ENCODE measurements at places on chromosomes 3 and 15.

- no peak for DNase-seq
Observed at GRCh38 chr3:64612082-64612860, 75.5 kb downstream of the ADAMTS9 start.

GRCh38 chr3:102233881-102234280, 200.9 kb upstream of the ZPLD1 start:
- no peak for DNase-seq

- no peak for DNase-seq
Observed at GRCh38 chr3:101903451-101903871, 54.1 kb downstream of the NFKBIZ start.

DNA sequence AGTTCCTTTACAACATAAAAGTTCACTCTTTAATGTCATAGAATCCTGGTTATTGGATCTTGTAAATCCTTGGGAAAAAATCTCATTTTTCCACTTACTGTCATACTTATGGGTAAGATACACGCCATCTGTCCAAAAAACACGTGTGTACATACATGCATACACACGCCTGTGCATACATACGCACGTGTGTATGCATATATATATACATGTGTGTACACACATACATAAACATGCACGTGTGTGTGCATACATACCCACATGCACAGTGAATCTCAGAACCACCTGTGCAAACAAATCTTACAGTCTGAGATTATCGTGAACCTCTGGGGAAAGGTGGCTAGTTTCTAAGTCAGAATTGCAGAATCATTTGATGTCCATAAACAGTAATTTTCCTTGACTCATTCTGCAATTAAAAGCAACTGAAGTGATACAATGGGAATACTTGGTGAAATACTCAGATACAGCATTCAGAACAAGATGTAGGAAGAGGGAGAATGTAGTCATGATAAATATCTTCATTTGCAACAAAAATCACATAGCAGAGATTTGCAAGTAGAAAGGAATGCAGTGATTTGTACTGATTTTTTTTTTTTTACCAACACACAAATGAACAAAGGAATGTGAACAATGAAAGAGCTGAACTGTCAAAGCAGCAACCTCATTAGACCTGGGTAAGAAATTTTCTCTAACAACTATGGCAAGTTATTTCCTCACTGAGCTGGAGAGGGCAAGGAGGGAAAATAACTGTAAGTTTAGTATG, 160.6 kb upstream of the POU1F1 start:
- no peak for DNase-seq

- DNase-seq = no peak
Observed at GRCh38 chr3:17179381-17180205, 294.8 kb downstream of the PLCL2 start.

DNA sequence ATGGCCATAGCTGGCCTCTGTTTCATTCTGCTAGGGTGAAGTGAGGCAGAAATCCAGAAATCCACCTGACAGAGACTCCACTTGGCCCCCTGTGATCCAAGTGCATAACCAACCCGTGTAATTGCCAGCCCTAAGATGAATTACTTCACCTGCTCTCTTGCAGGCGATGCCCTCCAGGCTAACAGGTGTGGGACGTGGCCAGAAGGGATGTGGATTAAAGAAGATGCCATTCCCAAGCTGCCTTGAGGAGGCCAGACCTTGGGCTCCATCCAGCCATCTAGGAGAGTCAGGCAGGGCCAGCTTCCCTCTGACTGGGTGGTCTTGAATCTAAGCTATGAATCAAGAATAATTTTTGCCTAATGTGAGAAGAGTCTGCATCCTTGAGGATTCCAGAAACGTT, 154.5 kb upstream of the BNIP2 start:
- DNase-seq = no peak

DNA sequence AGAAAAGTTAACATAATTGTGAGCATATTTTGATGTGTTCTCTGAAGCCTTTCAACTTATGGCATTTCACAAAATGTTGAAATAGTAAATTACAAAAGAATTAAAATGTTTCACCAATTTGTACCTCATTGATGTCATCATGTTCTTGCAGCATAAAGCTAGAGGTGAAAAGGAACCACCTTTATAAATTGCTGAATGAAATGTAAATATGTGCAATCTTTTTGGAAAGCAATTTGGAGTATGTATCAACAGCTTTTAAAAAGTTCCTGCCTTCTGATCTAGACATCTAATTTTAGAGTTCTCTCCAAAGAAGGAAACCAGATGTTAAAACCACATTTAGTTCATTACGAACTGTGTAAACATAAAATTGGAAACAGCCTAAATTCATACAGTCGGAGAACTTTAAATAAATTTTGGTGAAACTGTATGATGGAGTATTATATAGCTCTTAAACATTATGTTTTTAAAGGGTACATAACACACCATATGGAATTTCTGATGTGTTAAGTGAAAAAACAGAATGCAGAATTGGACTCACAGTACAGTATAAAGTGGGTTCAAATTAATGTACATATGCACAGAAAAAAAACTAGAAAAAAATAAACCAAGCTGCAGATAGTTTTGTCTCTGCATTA, 311.2 kb upstream of the NAALADL2 start:
- no peak for DNase-seq

- DNase-seq = no peak
Observed at GRCh38 chr15:49901996-49902684, 216.9 kb downstream of the ATP8B4 start.

DNA sequence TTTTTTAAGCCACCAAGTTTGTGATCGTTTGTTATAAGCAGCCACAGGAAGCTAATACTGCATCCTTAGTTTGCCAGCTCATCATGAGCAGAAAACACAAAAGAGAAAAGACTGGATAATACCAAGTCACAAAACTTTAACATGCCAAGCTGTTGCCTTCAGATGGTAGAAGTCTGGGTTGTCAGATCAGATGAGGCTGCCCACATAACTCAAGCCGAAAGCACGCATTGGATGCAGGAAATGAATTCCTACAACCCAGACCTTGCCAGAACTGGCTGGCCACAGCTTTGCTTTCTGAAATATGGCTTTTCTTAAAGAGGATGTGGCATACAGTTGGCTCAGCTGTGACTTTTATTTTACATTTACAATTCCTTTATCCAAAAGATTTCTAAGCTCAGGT, 118.3 kb upstream of the NEO1 start:
- no peak for DNase-seq

GRCh38 chr3:129560911-129561594, 18.1 kb downstream of the H1-8 start:
- DNase-seq = no peak

DNA sequence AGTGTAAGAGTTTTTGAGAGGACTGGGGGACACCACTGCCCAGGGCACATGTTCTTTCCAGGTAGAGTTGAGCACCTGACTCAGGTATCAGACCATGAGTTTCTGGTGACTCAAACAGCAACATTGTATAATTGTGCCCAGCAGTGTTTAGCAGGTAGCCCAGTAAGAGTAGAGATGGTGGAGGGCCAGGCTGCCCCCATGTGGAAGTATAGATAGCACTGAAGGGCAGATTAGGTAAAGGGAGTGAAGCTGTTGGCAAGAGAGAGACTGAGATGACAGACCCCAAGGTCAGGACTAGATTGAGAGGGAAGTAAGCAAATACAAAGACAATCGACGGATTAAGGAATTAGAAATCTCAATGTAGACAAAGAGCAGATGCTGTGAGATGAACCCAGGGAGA, 74.6 kb downstream of the TRIM42 start:
- DNase-seq = no peak

- DNase-seq = no peak
Observed at GRCh38 chr15:80127911-80128310, 24.9 kb upstream of the FAH start.

DNA sequence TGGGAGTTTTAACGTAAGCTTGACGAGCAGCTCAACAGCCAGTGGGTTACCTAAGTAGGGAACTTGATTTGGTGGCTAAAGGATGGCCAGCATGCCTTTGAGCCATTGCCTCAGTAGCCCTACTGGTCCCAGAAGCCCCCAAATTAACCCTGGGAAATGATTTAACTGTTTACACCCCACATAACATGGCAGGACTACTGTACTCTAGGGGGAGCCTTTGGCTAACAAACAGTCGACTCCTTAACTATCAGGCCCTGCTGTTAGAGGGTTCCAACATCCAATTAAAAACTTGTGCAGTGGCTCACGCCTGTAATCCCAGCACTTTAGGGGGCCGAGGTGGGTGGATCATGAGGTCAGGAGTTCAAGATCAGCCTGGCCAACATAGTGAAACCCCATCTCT, 9.4 kb upstream of the SMCO1 start:
- DNase-seq = no peak

DNA sequence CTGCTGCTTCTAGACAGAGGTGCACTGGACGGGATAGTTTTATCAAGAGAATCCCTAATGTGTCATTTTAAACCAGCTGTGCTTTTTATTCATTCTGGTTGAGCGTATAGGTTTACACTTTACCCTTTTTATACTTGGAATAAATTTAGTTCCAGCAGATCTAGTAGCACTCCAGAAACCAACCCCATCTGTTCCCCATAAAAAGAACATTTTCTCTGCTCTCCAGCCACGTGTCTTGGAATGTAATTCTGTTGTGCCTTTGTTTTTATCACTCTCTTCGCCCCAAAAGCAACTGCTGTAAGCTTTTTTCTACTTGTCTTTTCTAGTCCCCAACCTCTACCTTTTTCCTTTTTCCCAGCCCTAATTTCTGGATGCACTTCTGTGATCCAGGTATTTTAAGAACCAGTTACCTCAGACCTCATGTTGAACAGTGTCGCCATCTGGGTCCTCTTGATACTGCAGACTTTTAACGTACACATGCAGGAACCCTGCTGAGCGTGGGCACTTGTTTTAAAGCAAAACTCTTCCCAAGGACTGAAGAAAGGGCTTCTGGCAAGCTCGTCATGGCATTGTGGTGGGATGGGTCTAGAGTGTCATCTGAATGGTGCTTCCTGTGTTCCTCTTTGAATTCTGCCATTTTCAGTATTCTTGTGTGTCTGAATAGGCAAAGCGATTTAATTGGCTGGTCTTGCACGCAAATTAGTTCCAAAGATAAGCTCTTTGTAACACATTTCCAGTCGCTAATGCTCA, 5.7 kb upstream of the EXOG start:
- DNase-seq = no peak

GRCh38 chr3:55623786-55624185, 136.7 kb upstream of the WNT5A start:
- no peak for DNase-seq

DNA sequence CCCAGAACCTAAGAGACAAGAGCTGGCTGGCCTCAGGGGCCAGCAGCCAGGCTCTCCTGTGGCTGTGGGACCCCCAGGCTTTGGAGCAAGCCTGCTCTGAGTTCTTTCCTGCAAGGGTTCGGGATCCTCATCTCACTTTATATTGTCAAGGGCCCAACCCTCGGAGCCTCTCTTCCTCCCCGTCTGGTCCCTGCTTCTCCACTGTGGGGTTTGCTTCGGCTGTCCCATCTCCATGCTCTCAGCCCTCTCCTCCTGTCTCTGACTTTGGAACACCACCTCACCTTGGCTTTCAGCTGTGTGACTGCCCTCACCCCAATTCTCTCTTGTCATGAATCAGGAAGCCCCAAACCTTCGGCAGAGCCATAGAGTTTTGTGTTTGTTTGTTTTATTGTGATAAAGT, 30.0 kb downstream of the MRAS start:
- DNase-seq = no peak

- DNase-seq = no peak
Observed at GRCh38 chr3:60890226-60890625, 361.0 kb downstream of the FHIT start.

DNA sequence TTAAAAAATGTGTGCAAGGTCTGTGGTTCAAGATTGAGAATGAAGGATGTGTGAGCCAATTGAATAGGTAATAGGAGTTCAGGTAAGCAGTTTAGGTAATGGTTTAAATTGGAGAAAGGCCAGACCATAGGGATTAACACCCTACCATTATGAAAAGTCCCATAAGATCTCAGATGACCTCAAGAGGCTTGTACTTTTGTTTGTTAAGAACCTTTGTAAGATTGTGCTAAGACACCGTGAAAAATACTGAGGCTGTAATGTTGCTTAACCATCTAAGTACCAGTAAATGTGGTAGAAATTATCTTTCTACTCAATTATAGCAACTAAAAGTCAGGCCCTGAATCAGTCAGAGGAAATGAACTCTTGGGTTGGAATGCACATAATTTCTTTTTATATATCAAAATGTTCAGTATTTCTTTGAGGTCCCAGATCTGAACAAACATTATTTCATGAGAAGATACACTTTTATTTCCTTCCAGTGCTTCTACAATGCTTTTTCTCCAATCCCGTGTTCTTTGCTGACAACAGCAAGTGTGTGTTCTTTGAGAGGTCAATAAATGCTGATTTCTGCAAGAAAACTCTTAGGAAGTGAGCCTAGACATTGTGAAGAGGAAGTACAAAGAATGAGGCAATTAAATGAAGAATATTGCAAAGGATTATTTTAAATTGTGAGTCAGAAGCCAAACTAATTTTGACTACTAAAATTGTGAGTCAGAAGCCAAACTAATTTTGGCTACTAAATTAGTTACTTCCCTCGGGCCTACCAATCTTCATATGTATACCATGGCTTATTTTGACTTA, 66.4 kb downstream of the TCF12 start:
- no peak for DNase-seq

- peak; percentile 50 for DNase-seq
Observed at GRCh38 chr3:58178528-58179234, 32.1 kb downstream of the DNASE1L3 start.

GRCh38 chr15:45276831-45277230, 24.8 kb downstream of the SLC28A2 start:
- DNase-seq = no peak

GRCh38 chr15:92889390-92890107, 10.6 kb upstream of the CHD2 start:
- no peak for DNase-seq

DNA sequence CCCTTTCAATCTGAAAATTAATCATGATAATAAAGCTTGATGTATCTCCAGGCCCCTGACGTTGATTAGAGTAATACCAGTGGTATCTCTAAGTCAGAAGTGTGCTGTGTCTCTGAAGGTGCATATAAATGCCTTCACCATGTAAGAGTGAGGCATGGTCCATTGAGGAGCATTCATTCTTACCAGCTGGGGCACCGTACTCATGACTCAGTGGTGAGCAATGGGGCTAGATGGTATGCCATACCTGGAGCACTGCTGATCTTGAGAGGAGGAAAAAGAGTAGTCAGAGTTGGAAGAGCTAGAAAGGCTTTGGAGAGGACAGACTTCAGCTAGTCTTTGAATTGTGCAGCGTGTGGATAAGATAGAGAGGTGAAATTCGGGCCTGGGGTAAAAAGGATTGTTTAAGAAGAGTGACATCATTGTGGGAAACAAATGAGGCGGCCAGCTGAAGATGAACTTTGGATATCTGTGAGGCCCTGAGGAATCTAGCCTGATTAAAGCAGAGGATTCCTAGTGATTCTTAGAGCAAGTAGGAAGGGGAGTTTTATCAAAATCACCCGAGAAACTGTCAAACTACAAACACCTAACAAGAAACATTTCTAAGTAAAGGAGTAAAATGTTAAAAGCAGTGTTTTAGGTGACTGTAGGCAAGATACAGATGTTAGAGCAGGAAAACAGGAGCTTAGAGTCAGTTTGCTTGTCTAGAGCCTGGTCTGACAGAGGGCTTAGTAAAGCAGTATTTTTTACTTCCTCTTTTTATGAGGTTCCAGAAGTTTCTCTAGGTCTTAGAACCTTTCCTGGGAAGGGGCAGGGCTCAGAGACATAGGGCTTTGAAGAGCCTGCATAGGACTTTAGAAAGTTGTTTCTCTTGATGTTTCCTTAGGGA, 13.6 kb downstream of the TMOD3 start:
- DNase-seq = no peak

GRCh38 chr3:178561239-178561638, 25.0 kb downstream of the KCNMB2 start:
- DNase-seq = no peak
